Cerebellar nuclear complex (tissue), 1 donor: ENCODE measurements at places on chromosomes 6 and 20.

- DNase-seq: no peak
Measured at GRCh38 chr6:96990462-96990861, 65.9 kb downstream of the KLHL32 start.

DNA sequence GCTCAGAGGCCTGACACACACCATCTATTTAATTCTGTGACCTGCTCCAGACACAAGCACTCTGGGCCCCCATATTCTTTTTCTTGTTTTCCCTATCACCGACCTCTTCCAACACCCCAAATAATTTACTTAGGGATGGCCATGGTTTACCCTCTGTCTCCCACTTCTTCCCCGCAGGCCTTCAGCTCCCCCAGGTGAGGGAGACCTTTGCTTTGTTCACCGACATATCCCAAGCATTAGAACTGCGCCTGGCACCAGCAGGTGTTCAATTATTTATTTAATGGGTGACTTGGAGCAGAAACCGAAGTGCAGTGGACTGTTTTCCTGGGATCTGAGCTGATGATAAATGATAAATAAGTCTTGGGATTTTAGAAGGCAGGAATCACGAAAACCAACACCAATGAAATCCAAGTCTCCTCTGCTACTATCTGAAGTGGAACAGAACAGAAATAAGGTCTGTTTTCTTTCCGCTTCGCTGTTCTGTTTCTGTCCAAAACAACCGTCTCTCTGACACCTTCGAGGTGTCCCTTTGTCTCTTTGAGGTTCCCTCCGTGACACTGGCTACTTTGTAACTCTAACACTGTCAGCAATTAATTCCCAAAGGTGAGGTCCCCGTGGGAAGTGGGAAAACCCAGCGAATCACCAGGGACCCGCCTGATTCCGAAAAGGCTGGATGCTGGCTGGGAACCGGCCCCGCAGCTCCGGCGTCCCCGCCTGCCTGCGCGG, 1.1 kb upstream of the RIN2 start:
- no peak for DNase-seq

DNA sequence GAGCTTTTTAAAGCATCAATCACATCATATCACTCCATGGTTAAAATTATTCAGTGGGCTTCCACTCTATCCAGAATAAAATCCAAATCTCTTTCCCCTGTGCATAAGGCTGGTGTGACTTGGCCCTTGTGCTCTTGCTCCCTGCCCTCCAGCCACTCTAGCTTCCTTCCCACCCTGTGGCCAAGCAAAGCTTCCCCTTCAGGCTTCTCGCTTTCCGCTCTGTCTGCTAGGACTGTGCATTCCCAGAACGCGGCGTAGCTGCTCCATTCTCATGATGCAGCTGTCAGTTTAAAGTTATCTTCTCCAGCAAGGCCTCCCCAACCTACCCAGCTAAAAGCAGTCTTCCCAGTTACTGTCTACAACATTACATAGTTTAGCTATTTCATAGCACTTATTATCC, 19.4 kb upstream of the KCNK16 start:
- DNase-seq: no peak

DNA sequence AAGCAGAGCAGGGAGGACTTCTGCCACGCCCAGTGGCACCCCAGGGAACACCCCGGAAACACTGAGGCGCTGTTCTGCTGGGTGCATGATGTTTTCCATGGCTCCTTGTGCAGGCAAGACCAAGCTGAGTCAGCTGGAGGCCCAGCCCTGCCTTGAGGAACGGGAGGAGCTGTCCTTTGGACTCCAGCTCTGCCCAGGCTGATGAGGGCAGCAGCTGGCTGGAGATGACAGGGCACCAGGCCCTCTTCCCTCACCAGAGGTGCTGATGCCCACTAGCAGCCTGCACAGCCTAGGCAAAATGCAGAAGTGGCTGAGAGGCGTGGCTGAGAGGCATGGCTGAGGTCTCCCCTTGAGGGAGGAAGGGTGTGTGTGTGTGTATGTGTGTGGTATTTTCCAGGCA, 2.4 kb downstream of the C6orf132 start:
- no peak for DNase-seq

GRCh38 chr20:8777911-8778310, 291.0 kb upstream of the PLCB4 start:
- no peak for DNase-seq

DNA sequence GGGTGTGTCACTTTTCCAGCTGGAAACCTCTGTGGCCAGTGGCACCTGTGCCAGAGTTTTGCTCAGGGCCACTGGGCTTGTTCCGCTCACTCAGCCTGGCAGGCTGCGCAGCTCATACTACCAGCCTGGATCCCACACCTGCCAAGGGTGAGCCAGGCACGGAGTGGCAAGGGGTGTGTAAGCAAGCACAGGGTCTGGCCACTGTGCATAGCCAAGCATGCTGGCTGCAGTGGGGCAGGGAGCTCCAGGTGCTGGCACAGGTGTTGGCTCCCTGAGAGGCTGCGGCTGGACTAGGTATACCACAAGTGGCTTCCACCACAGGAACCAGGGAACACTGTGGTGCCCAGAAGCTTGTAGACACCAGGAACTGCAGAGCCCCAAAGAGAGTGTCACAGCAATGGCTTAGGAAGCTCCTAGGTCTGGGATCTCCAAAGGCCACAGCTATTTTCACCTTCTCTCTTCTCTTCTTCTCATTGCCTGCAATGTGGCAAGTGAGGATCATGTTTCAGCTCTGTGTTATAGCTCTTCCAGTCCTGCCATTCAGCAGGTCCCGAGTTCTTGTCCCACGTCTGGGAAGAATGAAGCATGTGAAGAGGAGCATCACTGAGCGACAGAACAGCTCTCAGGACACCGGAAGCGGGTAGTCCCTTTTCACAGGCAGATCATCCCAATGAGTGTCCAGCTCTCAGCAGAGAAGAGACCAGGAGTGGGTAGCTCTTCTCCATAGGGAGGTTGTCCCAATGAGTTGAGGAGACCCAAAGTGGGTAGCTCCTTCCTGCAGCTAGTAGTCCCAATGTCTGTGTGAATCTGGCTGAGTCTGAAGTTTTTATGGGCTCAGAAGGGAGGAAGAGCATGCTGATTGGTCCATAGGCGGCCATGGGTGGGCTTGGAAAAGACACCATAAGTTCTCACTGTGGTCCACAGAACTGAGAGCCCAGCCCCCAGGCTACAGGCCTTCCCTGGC, 41.3 kb downstream of the WASF1 start:
- no peak for DNase-seq

GRCh38 chr6:113539623-113540022, 317.5 kb upstream of the MARCKS start:
- DNase-seq: no peak

GRCh38 chr6:100473182-100473581, 8.5 kb upstream of the SIM1 start:
- DNase-seq: no peak

DNA sequence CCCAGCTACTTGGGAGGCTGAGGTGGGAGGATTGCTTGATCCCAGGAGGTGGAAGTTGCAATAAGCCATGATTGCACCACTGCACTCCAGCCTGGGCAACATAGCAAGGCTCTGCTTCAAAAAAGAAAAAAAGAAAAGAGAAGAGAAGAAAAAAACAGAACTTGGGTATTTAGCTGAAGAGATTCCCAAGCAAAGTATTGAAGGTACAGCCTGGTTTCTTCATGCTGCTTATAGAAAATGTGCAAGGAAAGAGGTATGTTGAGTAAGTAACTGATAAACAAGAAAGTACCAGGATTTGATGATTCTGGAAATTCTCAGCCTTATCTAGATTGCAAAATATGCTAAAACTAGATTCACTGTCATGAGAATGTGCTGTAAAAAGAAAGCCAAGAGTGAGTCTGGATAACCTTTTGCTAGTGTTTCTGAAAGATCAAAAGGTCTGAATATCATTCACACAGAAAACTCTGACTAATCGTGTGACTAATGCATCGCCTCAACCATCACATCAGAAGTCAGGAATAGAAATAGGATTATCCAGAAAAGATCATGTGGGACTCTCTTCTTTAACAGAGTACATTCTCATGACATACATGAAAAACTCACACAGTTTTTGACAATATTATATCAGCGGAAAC, 32.4 kb upstream of the NOP56 start:
- no peak for DNase-seq

- no peak for DNase-seq
Measured at GRCh38 chr6:166462461-166463135, 79.9 kb upstream of the MPC1 start.

GRCh38 chr6:85453490-85453889, 3.6 kb downstream of the NT5E start:
- DNase-seq: no peak

- DNase-seq: no peak
Measured at GRCh38 chr6:121932076-121932991, 467.1 kb upstream of the HSF2 start.

DNA sequence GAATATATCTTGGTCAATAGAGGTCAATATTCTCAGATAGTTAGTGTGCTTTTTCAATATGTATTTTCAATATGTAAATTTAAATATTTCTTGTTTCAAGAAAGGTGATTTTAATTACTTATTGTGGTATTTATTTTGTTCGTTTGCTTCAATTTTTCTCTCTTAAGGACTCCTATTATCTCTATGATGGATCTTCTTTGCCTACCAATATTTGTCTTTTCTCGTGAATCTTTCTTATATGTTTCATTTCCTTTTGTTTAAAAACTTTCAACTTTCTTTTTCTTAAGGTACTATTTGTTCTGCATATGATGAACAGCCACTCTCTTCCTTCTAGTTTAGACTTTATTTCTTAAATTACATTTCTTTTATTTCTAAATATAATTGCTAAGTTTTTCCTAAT, 46.1 kb upstream of the PSMF1 start:
- no peak for DNase-seq

- DNase-seq: no peak
Measured at GRCh38 chr6:7650878-7651277, 60.9 kb downstream of the SNRNP48 start.

DNA sequence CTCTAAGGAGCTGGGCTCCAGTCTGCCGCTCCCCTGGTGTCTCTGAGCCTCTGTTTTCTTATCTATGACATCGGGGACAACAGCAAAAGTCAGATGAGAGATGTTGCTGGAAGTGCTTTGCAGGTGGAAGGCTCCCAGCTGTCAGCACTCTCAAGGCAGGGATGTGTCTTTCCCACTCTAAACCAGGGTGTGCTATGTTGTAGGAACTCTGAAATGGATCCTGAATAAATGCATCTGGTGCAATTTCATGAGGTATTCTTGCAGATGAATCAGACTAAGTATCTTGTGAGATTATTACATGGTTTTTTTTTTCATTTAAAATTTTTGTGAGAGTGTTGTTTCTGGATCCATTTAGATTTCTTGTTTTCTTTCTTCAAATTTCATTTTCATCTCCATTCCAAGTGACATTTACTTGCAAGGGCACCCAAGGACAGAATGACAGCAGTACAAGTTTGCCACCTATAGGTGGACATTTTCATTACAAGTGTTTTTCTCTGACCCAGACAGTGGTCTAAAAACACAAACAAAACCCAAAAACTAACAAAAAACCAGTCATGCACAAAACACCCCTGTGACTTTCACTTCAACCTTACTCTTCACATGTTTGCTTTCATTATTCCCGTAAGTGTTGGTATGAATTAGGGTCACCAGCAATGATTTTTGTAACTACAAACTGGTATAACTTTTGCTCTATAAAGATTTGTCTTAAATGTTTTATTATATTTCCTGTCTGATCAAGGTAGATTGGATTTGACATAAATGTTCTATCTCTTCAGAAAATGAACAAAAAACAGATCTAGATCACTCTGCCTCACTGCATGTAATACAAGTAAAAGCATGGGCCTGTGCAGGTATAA, 14.7 kb upstream of the SIM1 start:
- no peak for DNase-seq

GRCh38 chr6:54440549-54440948, 132.3 kb downstream of the TINAG start:
- DNase-seq: no peak

GRCh38 chr6:156700440-156701057, 76.6 kb upstream of the ARID1B start:
- no peak for DNase-seq
